ENCODE measurements at places on chromosomes 5 and 9.

- no peak for DNase-seq
Measured at GRCh38 chr5:137360607-137361006, 138.5 kb downstream of the SPOCK1 start.

- no peak for DNase-seq
Measured at GRCh38 chr5:52995095-52995494, 5.9 kb downstream of the ITGA2 start.

GRCh38 chr9:92986176-92987119 is 39.1 kb downstream of the FGD3 start:
- no peak for DNase-seq

DNA sequence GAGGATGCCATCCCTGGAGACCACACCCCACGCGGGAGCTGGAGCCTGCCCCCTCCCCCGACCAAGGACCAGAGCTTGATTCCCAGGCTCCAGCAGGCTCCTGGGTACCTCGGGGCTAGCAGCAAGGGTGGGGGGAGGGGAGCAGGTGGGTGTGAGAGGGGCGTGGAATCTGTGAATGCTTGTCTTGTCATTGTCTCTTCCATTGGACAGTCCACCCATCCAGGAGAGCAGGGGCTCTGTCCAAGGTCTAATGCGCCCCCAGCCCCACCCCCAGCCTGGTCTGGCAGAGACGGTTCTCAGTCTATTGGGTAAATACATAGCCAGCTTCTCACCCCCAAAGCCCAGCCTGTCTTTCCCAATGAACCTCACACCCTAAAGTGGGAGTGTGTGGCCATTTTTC is 22.8 kb downstream of the URM1 start:
- no peak for DNase-seq

- DNase-seq: no peak
Measured at GRCh38 chr9:15243081-15243480, 63.9 kb downstream of the TTC39B start.

- no peak for DNase-seq
Measured at GRCh38 chr9:75891277-75891741, 836 bp downstream of the PCSK5 start.

- peak; percentile 65 for DNase-seq
Measured at GRCh38 chr9:126722922-126723806, 81.7 kb upstream of the ZBTB43 start.

GRCh38 chr9:33445389-33446239 is 1.8 kb downstream of the AQP3 start:
- DNase-seq: no peak

DNA sequence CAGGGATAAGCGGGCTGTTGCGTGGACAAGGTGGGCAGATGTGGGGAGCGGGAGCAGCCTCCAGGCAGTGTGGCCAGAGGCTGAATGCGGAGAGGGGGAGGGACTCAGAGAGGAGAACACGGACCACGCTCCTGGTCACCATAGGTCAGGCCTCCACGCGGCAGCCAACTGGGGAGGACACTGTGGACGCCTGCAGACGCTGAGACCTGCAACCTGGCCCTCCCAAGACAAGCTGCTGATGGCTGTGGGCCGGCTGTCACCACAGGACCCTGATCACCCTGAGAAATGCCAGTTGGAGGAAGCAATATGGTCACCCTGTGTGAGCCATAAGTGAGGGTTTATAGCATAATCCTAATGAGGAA is 16.8 kb downstream of the LPCAT1 start:
- DNase-seq: no peak

GRCh38 chr5:159781626-159782157 is 134.6 kb upstream of the ADRA1B start:
- DNase-seq: no peak

DNA sequence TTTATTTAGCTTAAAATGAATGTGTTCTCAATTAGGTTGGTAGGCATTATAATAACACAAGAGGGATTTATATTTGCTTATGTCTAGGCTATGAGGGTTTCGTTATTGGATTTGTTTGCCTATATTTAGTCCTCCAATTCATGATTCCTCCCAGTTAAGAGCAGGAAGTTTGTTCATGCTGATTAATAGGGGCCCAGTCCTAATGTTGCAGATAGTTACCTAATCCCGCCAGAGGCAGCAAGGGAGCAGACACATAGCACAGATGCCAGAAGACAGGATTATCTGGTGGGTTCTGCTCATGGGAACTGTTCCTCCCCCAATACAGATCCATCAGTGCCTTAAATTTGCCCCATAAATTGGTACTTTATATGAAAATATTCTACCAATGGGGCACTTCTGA is 100.8 kb upstream of the TLE4 start:
- DNase-seq: no peak

DNA sequence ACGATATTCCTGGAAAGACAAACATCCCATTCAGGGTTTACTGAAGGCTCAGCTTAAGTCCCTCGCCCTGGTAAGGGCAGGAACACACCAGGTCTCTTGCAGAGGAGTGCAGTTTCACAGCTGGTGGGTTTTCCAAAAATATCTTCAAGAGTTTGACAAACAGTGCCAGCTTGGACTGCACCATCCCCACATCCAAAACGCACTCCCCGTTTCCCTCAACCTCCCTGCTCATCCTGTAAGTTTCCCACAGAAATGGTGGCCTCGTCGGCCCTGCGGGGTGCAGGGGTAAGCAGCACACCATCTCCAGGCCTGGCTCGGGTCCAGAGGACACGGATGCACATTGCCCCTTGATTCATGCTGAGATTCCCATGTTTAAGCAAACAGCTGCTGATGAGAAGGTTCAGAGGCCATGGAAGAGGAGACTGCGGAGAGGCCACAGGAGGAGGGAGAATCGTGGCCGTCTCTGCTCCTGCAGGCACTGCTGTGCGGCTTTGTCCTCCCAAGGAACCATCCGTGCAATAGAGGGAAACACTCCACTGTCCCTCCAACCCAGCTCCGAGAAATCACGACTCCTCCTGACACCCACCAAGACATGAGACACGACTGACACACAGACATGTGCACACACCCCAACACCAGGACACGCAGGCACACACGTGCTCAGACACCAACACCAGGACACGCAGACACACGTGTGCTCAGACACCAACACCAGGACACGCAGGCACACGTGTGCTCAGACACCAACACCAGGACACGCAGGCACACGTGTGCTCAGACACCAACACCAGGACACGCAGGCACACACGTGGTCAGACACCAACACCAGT is 24.0 kb upstream of the SLC12A7 start:
- no peak for DNase-seq
